ENCODE measurements at places on chromosomes 12 and 14. TPM values are rescaled to one million over a fixed set of nuclear protein-coding genes. Genes with fewer than 3 reads are reported as not detected.

- H3K4me3 ChIP-seq = no peak overlapping the region
- no peak for DNase-seq
- no peak overlapping the region for H3K27ac ChIP-seq
- no peaks in the 10 kb centered on the region for H3K36me3 ChIP-seq
- H3K4me1 ChIP-seq = no peaks in the 10 kb centered on the region
Measured at GRCh38 chr14:100762089-100762515, 35.4 kb downstream of the DLK1 start.

The AQP6 gene
- total RNA-seq = not detected

GRCh38 chr12:121331248-121331647 lies 21.0 kb downstream of the ANAPC5 start:
- H3K4me3 ChIP-seq = no peak overlapping the region
- peaks cover 90% of the 10 kb centered on the region for H3K36me3 ChIP-seq
- no peak for DNase-seq
- H3K27me3 ChIP-seq = no peaks in the 10 kb centered on the region
- H3K27ac ChIP-seq = no peak overlapping the region
- no peaks in the 10 kb centered on the region for H3K4me1 ChIP-seq

DNA sequence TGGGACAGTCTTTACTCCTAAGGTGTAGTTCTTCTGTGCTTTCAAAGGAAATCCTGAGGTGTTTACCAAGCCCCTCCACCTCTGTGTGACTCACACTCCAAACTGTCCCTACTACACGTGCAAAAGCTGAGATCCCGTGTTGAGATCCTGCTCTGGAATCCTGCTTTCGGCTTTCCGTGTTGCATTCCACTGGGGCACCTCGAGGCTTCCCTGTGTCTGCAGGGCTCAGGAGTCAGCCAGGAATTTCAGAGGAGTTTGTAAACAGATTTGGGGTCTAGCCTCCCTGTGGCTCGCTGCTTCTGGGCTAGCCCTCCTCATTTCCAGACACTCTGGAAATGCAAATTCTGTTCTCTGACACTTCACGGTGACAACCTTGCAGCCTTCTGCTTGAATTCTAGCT lies 48.4 kb downstream of the CACNA2D4 start:
- H3K27ac ChIP-seq = no peak overlapping the region
- no peaks in the 10 kb centered on the region for H3K36me3 ChIP-seq
- no peaks in the 10 kb centered on the region for H3K4me1 ChIP-seq

The TAS2R9 gene
- total RNA-seq = not detected

DNA sequence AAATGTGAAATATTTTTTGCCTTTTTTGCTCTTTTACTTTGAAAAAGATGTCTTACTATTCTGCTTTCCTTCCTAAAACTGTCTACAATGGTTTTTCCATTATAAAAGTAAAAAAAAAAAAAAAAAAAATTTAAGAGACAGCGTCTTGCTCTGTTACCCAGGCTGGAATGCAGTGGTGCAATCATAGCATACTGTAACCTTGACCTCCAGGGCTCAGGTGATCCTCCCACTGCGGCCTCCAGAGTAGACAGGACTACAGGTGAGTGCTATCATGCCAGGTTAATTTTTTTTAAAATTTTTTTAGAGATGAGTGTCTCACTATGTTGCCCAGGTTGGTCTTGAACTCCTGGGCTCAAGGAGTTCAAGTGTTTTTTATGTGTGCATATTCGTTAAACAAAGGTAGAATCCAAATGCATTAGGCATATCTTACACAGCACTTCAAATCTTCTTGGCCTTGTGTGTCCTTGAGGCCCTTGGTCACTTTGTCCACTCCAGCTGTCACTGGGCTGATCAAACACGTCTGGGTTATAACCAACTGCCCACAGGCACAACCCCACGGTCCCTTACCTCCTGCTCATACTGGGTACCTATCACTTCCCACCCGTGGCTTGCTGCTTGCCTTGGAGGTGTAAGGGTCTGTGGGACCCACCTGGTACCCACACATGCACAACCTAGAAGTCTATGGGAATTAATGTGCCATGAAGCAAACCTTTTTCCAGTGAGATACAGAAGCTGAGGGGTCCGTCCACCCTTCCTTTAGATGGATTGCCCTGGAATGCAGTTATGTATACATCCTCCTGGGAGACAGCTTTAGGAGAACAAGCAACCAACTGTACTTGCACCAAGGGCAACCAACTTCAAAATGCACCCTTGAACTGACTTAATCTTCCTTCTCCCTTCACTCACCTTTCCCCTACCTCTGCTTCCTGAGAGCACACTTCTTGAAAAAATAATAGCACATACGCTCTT lies 12.8 kb downstream of the RAD52 start:
- peaks cover 7% of the 10 kb centered on the region for H3K36me3 ChIP-seq
- no peak overlapping the region for H3K4me3 ChIP-seq
- no peak overlapping the region for H3K27ac ChIP-seq
- no peaks in the 10 kb centered on the region for H3K4me1 ChIP-seq
- no peak for DNase-seq

DNA sequence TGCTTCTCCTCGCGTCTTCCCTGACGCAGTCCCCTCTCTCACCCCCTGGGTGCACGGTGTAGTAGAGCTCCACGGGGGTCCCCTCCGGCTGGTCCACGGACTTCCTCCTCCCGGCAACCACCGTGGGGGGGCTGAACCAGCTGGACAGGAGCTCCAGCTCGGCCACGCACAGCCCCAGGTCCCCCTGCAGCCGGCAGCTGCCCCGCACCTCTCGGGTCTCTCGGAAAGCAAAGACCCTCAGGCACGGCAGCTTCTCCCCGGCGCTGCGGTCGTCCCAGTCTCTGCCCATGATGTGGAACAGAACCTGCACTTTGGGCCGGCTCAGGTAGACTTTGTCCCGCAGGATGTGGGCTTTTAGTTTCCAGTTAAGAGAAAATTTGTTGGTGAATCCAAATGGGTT lies 203.8 kb downstream of the TMEM132D start:
- H3K4me1 ChIP-seq = no peaks in the 10 kb centered on the region
- no peaks in the 10 kb centered on the region for H3K27me3 ChIP-seq
- no peaks in the 10 kb centered on the region for H3K36me3 ChIP-seq
- H3K27ac ChIP-seq = no peak overlapping the region
- H3K4me3 ChIP-seq = no peak overlapping the region
- DNase-seq = no peak

DNA sequence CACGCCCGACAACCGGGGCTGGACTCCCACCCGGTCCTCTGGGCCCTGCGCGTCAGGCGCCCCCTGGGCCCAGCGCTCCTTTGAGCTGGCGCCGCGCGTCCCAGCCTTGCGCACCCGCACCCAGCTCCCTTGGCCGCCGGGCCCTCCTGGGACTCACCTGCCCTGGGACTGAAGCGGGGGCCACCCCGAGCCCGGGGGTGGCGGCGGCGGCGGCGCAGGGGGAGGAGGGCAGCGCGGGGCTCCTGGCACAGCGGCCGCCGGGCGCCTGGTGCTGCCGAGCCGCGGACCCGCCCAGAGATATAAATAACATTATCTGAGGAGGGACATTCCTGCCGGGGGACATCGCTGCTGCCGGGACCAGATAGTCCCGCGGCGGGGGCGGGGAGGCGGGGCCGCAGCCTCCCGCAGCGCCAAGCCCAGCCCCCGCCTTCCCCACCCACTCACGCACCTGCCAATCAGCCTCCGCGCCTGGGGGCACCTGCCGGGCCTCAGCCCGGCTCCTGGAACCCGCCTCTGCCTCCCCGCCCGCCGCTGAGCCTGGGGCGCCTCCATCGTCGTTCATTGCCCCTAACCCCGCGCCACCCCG lies at the start of gene SPTB:
Gene SPTB, minus strand, starts transcription at position 273 of the 586 bp plus-strand sequence. CDS start 56,813 bp downstream, outside the sequence.
- no peak for DNase-seq
- no peaks in the 10 kb centered on the region for H3K27me3 ChIP-seq
- H3K27ac ChIP-seq = peak within 1 kb of the TSS; percentile 83
- no peaks in the 10 kb centered on the region for H3K4me1 ChIP-seq
